CD4-positive, alpha-beta T cell treated with Interleukin-17A for 4 hours (primary cell): ENCODE measurements at places on chromosomes 12 and 14.

- no peak for DNase-seq
These were observed 238.5 kb downstream of the RBM19 start for GRCh38 chr12:113727651-113728061.

DNA sequence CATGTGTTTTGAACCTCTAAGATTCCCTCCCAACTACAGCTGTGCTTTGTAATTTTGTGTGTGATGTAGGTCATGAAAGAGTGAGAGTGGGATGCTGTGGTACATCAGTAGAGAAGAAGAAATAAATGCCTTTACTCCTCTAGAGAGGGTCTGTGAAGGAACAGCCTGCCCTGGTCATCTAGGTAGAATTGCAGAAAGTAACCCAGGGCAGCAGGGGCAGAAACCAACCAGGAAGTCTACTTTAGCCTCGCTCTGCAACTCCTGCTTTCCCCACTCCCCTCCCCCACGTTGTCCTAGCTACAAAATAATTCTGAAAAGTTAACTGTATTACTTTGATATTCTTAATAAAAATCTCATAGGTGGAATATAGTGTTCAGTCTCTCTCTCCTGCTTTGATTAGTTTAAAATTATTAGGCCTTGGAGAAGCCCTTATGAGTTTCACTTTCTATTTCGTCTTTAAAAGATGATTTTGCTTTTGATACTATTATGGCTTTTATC, 7.5 kb downstream of the TBK1 start:
- no peak for DNase-seq

DNA sequence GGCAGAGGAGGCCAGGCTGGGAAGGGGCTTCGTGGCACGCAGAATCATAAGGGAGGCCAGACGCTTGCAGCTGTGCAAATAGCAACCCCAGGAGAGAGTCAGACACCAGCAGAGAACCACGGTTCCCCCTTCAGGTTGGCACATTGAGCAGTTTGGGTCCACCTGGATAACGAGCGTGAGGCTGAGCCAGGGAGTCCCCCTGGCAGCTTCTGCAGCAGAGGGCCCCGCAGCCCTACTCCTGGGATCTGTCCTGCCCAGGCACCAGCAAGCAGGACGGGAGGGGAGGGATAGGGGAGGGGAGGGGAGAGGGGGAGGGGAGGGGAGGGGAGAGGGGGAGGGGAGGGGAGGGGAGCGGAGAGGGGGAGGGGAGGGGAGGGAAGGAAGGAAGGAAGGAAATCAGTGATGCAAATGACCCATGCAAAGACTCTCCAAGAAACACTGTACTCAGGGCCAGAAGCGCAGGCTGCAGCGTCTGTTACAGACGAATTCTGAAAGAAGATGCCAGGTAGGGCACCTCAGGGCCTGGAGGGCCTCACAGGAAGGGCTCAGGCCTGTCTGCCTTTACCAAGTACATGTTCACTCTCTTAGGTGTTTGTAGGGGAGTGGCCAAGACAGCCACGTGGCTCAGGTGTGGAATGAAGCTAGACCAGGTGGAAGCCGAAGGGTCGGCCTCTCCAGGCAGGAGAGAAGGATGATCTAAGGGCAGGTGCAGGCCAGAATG, 32.3 kb upstream of the MMP17 start:
- DNase-seq = no peak

DNA sequence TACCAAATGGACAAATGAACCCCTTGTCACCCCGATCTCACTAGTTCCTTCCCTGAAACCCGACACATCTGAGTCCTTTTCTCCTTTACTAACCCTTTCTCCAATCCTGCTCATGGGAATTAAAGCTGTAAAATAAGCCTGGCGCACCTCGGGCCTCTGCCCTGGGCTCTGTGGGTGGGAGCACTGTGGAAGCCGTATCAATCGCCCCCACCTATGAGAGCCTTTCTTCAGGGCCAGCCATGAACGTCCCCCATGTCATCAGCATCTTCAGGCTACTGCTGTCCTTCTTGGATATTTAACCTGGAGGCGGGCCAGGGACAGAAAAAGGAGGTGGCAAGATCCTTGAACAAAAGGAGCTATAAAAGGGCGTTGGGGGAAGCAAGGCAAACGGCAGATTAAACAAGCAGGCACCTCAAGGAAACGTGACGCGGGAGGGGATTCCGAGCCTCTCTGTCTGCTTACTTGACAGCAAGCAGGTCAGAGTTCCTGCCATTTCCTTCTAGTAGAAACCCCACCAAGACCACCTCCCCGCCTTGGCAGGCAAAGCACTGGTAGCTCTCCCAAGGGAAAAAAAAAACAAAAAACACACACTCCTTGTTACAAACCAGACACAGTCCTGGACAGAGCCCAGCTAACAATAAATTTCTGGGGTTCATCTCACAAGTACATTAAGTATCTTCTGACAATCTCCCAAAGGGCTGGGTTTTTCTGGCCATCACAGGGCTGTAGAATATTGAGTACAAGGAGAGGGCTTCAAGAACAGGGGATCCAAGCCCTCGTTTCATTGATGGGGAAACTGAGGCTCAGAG, 62.9 kb downstream of the DPF3 start:
- no peak for DNase-seq

GRCh38 chr14:103308717-103309616, 25.1 kb upstream of the EIF5 start:
- no peak for DNase-seq

DNA sequence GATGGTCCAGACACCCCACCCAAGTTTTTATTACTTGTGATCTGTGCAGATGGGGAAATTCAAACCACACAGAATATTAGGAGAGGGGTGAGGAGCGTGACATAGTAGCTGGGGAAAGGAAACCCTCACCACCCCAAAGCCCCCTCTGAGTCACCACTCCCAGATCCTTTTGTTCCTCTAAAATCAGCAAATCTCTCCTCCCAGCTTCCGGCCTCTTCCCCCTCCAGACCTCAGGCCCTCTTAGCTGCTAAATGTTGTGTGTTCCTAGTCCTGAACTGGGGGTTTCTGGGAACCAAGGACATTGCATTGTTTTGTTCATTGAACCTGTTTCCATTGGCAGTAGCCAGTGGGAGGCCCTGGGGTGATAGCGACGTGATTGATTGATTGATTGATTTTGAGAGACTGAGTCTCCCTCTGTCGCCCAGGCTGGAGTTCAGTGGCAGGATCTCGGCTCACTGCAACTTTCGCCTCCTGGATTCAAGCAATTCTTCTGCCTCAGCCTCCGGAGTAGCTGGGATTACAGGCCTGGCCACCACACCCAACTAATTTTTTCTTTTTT, 5.9 kb upstream of the ORAI1 start:
- DNase-seq = no peak
